ENCODE measurements at places on chromosomes 16 and 17.

- no peak for DNase-seq
These were observed 24.2 kb upstream of the ABCA3 start for GRCh38 chr16:2364638-2365210.

DNA sequence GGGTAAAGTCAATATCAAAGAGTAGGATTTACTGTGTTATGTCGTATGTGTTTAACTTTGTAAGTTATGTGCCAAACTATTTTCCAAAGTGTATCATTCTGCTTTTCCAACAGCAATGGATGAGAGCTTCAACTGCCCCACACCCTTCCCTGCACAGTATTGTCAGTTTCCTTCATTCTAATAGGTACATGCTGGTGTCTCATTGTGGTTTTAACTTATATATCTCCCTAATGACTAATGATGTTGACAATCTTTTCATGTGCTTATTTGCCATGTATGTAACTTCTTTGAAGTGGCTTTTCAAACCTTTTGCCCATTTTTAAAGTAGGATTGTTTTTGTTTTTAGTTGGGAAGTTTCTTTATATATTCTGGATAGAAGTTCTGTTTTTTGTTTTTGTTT, 3.8 kb downstream of the DDX19B start:
- no peak for DNase-seq

DNA sequence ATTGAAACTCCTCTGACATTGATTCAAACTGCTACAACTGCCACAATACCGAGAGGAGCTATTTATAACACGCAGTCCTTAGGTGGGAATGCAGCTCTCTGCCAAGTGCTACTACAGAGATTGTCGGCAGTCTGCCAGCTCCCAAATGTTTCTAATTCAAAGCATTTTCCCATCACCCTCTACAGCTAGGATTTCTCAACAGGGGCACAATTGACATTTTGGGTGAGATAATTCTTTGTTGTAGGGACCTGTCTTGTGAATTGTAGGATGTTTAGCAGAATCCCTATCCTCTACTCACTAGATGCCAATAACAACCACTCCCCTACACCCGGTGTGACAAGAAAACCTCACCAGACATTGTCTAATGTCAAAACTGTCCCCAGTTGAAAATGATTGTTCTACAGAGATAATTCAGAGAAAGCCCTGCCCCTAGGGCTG, 7.8 kb upstream of the N4BP1 start:
- no peak for DNase-seq

DNA sequence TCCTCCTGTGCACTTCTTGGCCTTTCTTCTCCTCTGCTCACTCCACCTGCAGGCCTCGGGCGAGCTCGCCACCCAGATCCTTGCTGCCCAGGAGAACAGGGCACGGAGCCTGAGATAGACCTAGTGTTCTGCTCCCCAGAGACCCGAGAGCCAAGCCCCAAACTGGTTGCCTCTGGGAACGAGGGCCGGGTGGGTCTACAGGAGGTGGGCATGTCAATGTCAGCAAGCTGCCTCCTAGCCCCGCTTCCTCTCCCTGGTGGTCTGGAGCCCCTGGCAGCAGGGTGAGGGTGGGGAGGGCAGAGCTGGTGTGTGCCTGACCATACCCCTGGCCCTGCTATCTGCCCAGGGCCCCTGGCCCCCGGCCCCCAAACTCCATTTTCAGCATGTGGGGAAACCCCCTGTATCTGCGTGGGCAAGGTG, 841 bp upstream of the NDRG4 start:
- DNase-seq = no peak

DNA sequence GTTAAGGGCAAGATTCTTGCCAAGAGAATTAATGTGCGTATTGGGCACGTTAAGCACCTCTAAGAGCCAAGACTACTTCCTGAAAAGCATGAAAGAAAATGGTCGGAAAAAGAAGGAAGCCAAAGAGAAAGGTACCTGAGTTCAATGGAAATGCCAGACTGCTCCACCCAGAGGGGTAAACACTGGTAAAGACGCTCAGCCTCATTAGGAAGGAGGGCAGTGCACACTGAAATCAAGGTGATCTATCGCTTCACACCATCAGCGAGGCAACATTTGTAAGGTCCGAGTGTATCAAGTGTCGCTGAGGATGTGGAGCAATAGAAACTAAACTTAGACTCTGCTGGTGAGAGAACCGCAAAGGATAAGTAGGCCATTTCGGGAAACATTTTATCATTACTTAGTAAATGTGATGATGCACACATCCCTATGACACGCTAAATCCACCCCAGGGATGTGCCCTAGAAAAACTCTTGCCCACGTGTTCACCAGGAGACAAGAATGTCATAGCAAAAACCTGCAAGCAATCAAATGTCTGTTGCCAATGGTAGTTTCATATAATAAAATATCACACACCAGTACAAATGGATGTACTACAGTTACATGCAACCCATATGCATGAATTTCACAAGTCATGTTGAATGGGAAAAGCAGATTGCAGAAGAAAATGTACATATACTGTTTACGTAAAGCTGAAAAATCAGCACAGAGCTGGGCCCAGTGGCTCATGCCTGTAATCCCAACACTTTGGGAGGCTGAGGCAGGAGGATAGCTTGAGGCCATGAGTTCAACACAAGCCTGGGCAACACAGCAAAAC, 23.6 kb downstream of the CNTROB start:
- DNase-seq = no peak

- no peak for DNase-seq
These were observed 11.6 kb upstream of the CES4A start for GRCh38 chr16:66976746-66977145.

DNA sequence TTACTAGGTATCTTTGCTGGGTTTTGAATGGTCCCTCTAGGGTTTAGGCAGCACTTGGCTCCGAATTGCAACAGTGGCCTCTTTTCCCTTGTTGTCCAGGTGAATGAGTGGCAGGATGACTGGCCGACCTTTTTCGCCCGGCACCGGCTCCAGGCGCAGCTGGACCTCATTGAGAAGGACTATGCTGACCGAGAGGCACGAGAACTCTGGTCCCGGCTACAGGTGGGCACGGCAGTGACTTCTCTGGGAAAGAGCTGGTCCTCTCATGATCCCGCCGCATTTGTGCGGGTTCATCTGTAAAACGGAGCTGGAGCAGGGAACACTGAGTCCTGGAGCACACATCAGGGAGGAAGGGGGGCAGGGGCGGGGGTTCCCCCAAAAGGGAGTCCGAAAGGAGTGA, 3.1 kb upstream of the TBCD start:
- no peak for DNase-seq

DNA sequence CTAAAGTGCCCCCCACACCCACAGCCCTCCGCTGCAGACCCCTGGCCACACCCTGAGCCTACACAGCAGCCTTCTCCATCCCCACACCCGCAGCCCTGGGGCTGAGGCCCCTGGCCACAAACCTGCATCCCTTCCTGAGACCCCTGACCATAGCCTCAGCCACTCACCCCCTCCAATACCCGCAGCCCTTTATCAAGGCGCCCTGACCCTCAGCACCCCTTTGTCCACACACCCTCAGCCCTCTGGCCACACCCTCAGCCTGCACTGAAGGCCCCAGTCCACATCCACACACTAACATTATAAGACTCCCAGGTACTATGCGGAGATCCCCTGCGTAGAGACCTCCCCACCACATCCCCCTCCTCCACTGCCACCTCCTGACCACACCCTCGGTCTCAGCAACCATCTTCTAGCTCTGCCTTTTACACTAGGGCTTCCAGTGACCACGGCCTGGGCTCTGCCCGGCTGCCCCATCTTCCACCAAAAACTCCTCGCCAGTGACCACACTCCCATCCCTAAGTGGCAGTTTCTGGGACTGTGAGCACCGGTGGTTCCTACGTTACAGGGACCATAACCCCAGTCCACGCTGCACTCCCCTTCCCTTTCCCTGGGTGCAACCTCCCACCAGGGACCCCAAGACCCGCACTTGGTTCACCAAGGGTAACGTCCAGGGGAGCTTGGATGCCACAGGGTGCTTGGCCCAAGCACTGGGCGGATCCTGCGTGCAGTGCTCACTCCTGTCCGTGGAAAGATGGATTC, 818 bp downstream of the TPPP3 start:
- DNase-seq = no peak

DNA sequence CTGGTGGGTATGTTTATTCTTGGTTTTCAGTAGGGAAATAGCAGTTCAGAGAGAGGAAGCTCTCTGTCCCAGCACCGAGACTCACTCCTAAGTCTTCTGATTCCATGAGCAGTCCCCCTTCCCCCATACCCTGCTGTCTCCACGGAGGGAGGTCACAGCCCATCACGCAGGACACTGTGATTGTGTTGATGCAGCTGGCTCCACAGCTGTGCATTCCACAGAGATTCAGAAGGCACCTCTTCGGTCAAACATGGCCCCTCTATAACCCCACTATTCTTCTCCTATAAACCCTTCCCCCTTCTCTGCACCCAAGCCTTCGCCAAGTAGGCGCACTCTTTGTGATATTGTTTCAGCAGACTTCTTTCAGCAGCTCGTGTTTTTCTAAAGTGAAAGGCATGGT, 104.3 kb upstream of the HLF start:
- DNase-seq = no peak

- DNase-seq = no peak
These were observed 30.8 kb downstream of the MAP3K3 start for GRCh38 chr17:63653050-63653449.

- DNase-seq = no peak
These were observed 291.2 kb downstream of the IRX3 start for GRCh38 chr16:53995378-53995777.

DNA sequence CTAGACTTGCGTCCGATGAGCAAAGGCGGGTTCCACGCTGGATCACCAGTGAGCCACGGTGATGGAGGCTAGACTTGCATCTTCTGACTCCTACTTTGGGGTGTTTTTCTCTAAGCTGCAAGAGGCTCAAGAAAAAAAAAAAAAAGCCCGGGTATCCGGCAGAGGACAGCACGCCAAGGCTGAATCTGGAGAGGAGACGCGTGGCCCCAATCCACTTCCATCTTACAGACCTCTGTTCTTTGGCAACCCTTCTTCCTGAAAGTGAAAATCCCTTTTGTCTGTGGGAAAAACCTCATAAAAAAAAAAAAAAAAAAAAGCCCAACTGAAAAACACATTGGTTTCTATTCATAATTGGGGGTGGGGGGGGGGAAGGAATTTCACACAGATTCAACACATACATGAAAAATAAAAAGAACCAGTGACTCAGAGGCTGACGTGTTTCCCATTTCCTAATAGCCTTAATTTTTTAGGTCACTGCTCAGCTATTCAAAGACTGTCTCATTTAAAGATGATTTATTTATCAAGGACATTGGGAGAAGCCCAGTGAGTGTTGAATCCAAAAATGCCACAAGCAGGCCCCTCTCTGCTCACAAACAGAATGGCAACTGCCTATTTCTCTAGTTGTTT, 258.3 kb downstream of the FOXL1 start:
- DNase-seq = no peak

DNA sequence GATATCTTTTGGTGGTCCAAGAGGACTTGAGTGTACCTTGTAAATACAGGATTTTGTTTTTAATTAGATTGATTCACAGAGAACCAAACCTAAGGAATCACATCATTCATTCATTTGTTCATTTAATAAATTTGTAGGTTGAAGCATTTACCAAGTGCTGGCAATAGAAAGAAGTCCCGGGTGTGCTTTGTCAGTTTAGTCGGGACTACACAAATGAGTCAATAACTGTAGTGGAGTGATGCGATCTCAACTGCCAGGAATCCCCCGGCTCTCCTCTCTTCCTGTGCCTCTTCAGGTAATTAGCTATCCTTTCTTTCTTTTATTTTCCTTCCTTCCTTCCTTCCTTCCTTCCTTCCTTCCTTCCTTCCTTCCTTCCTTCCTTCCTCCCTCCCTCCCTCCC, 1.4 kb upstream of the WWOX start:
- DNase-seq = no peak

DNA sequence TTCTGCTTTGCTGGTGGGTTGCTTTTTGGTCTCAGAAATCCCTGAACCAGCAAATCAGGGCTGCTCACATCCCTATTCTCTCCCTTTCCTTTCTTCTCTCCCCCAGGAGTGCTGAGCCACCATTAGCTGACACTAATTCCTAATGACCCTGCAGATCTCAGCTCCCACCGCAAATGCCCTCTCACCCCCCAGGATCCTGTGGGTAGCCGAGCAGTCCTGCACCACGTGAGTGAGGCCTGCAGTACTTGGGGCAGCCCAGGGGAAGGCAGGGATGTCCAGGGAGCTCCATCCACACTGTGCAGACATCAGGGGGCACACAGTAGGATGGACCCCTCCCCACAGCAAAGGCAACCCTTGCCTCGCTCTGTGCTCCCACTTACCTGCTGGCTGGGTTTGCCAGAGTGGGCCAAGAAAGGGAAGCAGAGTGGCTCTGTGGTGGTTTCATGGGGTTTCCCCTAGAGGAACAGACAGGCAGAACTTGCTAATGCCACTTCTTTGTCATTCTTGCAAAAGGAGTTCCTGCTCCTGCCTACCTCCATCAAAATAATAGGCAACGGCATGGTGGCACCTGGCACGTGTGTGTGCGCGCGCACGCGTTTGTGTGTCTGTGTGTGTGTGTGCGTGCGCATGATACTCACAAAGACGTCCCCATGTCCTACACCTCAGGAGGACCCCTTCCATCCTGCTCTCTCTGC, 135.6 kb downstream of the GAS7 start:
- DNase-seq = peak; percentile 64

DNA sequence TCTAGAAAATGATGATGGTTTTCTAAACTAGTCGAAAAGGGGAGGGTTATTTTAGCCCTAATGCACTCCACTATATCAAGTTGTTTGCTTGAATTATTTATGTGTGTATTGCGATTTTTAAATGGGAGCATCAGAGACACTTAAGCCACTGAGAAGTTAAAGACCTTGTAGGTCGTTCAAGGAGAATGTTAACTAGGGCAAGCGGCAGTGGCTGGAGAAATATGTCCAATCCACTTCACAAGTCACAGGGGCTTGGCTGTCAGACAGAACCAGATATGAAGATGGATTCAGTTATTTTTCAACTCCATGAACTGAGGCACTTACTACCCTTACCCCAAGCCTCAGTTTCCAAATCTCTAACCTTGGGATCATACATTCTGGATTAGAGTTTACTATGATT, 702.0 kb downstream of the CDH11 start:
- DNase-seq = no peak

- no peak for DNase-seq
These were observed 43.0 kb upstream of the ZNF750 start for GRCh38 chr17:82882715-82883418.

DNA sequence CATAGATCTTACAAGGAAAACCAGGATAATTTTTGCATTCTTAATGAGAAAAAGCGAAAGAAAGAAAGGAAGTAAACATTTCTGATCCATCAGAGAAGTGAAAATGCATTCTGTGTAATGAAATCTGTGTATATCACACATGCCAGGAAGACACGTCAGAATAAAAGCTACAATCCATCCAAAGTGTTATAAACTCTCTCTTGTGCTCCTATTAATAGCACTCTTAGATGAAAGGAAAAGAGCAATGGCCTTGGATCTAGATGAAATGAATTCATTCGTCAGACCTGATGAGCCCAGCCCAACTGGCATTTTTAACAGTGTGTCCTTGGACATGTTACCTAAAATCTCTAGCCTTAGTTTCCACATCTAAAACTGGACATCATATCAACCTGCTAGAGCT, 885.5 kb downstream of the CDH11 start:
- DNase-seq = no peak

- DNase-seq = peak; percentile 44
These were observed 1.4 kb upstream of the PIK3R5 start for GRCh38 chr17:8966926-8967325.

Measured in NB4 (cell line).